ENCODE measurements at places on chromosomes 11 and 22.

DNA sequence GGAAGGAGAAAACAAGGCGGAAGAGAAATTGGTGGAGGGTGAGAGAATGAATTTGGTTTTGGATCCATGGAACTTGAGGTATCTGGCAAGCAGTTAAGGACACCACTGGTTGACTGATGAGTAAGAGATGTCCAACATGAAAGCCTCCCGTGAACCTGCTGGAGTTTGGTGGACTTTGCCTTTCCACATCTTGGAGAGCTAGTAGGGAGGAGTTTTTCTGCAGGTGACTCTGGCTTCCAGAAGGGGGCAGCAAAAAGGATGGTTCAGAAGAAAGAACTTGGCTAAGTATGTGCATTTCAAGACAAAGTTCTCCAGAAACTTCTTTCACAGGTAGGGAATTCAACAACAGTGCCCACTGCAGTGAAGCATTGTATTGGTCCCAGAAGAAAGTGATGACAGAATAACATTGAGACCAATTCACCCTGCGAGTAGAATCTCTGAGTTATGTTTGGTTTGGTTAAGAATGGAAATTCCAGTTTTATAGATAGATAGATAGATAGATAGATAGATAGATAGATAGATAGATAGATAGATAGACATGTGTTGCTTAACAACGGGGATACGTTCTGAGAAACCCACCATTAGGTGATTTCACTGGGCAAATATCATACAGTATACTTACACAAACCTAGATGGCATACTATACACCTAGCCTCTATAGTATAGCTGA lies 28.5 kb downstream of the DCDC1 start:
- DNase-seq = no peak

- no peak for DNase-seq
Observed at GRCh38 chr11:9953994-9954626, 290.2 kb downstream of the SWAP70 start.

- no peak for DNase-seq
Observed at GRCh38 chr22:38314051-38314932, 2.9 kb downstream of the CSNK1E start.

GRCh38 chr11:102225689-102226568 lies 91.4 kb upstream of the BIRC3 start:
- DNase-seq = no peak

DNA sequence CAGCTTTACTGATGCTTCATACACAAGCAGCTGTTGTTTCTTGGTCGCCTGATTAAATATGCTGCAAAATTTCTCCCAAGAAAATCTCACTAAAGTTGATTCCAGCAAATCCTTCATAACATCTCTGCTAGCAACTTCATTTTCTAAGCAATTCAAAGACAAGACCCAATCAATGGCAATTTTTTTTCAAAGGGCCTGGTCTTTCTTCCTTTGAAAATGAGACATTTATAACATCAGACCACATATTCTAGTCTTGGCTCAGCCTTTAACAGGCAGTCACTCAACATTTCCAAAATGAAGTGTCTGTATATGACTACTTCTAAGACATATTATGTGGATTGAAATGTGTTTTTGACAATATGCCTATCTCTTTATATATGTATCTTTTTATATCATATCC lies 702.6 kb downstream of the KCNA4 start:
- no peak for DNase-seq

- DNase-seq = no peak
Observed at GRCh38 chr11:96234866-96235441, 108.0 kb downstream of the MAML2 start.

GRCh38 chr22:45754822-45755221 lies 83.2 kb downstream of the ATXN10 start:
- no peak for DNase-seq
